Cardiac muscle cell (in vitro differentiated cells and primary cell): ENCODE measurements at places on chromosomes 13 and 19. TPM values are rescaled to one million over a fixed set of nuclear protein-coding genes. Genes with fewer than 3 reads are reported as not detected.

Gene CPB2
- total RNA-seq = not detected in 2 replicates

- H3K27ac ChIP-seq = no peak overlapping the region
- no peak overlapping the region for H3K4me3 ChIP-seq
- H3K27me3 ChIP-seq = no peaks in the 10 kb centered on the region
- H3K4me1 ChIP-seq = peaks cover 54% of the 10 kb centered on the region
- DNase-seq = peak; percentile 62
These were observed 20.5 kb downstream of the EDNRB start for GRCh38 chr13:77898097-77898496.

- no peak for DNase-seq
- H3K27me3 ChIP-seq = peaks cover 27% of the 10 kb centered on the region
- no peaks in the 10 kb centered on the region for H3K4me1 ChIP-seq
- H3K4me3 ChIP-seq = no peak overlapping the region
- no peaks in the 10 kb centered on the region for H3K36me3 ChIP-seq
These were observed 5.3 kb downstream of the NCAN start for GRCh38 chr19:19217099-19217498.

Gene PSPN
- total RNA-seq = 1.9 and 3.0 TPM in 2 replicates

- H3K4me1 ChIP-seq = no peaks in the 10 kb centered on the region
- H3K27me3 ChIP-seq = no peaks in the 10 kb centered on the region
- H3K27ac ChIP-seq = no peak overlapping the region
- peaks cover 2% of the 10 kb centered on the region for H3K36me3 ChIP-seq
- H3K4me3 ChIP-seq = no peak overlapping the region
- peak; percentile 94 for DNase-seq
These were observed 13.6 kb upstream of the STRN4 start for GRCh38 chr19:46759817-46760333.

DNA sequence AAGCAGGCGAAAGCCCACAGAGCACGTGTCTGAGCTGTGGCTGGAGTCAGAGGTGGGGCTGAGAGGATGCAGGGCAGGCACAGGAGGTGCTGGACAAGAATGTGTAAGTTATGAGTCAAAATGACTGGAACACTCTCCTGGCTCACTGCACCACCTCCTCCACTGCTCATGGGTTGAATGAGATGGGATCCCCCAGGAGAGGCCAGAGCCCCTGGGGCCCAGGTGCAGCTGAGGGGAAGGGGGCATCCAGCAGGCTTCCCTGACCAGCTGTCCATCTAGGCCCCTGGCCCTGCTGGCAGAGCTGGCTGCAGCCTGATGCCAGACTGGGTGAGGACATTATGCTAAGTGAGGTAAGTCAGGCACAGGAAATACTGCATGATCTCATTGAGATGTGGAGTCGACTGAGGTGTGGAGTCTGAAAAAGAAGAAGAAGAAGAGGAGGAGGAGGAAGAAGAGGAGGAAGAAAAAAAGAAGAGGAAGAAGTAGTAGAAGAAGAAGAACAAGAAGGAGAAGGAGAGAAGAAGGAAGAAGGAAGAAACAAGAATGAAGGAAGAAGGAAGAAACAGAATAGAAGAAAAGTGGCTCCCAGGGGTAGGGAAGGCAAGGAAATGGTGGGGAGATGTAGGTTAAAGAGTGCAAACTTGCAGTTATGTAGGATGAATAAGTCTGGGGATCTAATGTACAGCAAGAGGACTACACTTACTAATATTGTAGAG lies 747.4 kb downstream of the UQCRFS1 start:
- no peaks in the 10 kb centered on the region for H3K27me3 ChIP-seq
- no peak overlapping the region for H3K4me3 ChIP-seq
- no peaks in the 10 kb centered on the region for H3K36me3 ChIP-seq
- H3K27ac ChIP-seq = no peak overlapping the region
- DNase-seq = no peak
